Dermis microvascular lymphatic vessel endothelial cell (primary cell): ENCODE measurements at places on chromosomes 11 and 22. TPM values are rescaled to one million over a fixed set of nuclear protein-coding genes. Genes with fewer than 3 reads are reported as not detected.

TMEM45B gene
- 1.9 and 2.9 TPM in 2 replicates for total RNA-seq

ISX gene
- total RNA-seq: not detected in 2 replicates

DGCR6 gene
- total RNA-seq: 0.25 and 0.51 TPM in 2 replicates

TMEM25 gene
- 14.0 and 15.8 TPM in 2 replicates for total RNA-seq

APOBEC3G gene
- total RNA-seq: 3.1 and 6.1 TPM in 2 replicates

POU2AF2 gene
- not detected in 2 replicates for total RNA-seq

PGA5 gene
- total RNA-seq: not detected in 2 replicates

CARD16 gene
- total RNA-seq: 53.5 and 65.6 TPM in 2 replicates

OR4A16 gene
- not detected in 2 replicates for total RNA-seq

HEPACAM gene
- under 0.01 TPM in 2 replicates for total RNA-seq

MPZL2 gene
- 4.9 and 5.6 TPM in 2 replicates for total RNA-seq

SGSM1 gene
- total RNA-seq: 4.1 and 9.2 TPM in 2 replicates

XPNPEP3 gene
- total RNA-seq: 5.4 and 7.0 TPM in 2 replicates

FZD4 gene
- 143 and 147 TPM in 2 replicates for total RNA-seq

TMEM126A gene
- total RNA-seq: 27.1 and 41.6 TPM in 2 replicates

VPREB1 gene
- not detected in 2 replicates for total RNA-seq

FJX1 gene
- 25.2 and 30.5 TPM in 2 replicates for total RNA-seq

SEC14L2 gene
- 11.7 and 14.8 TPM in 2 replicates for total RNA-seq

SAA2 gene
- not detected in 2 replicates for total RNA-seq

MAPK8IP2 gene
- total RNA-seq: 0.13 and 0.25 TPM in 2 replicates

GNAZ gene
- total RNA-seq: 0.38 and 0.51 TPM in 2 replicates

LRRC55 gene
- total RNA-seq: 0.13 TPM in 2 replicates

PRR5 gene
- 6.8 and 13.5 TPM in 2 replicates for total RNA-seq

RASD2 gene
- not detected in 2 replicates for total RNA-seq

SMIM35 gene
- not detected in 2 replicates for total RNA-seq

ASRGL1 gene
- 8.6 and 9.6 TPM in 2 replicates for total RNA-seq

SAA1 gene
- not detected in 2 replicates for total RNA-seq

CDC42BPG gene
- 0.13 and 0.38 TPM in 2 replicates for total RNA-seq

MYEOV gene
- under 0.01 and 0.39 TPM in 2 replicates for total RNA-seq

INS gene
- total RNA-seq: not detected in 2 replicates
